ENCODE measurements at places on chromosomes 6 and 20.

GRCh38 chr20:50772420-50773185 lies 22.3 kb upstream of the BCAS4 start:
- DNase-seq, result no peak

- no peak for DNase-seq
Measured at GRCh38 chr6:10256113-10256690, 158.7 kb downstream of the TFAP2A start.

DNA sequence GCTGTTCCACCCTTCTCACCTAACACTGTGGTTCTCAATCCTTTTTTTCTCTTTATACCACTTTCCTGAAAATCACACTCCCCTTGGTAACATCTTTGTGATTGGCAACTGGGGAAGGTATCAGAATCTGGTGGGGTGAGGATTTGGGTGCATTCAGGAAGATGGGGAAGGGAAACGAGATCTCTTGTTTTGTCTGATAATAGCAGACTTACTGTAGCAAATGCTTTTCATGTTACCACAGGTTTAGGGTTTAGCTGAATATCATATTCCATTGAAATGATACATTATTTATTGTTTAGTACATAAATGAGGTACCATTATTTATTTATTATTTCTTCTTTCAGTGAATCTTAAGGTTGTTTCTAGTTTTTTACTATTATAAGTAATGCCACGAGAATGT lies 100.8 kb downstream of the RTN4IP1 start:
- no peak for DNase-seq

DNA sequence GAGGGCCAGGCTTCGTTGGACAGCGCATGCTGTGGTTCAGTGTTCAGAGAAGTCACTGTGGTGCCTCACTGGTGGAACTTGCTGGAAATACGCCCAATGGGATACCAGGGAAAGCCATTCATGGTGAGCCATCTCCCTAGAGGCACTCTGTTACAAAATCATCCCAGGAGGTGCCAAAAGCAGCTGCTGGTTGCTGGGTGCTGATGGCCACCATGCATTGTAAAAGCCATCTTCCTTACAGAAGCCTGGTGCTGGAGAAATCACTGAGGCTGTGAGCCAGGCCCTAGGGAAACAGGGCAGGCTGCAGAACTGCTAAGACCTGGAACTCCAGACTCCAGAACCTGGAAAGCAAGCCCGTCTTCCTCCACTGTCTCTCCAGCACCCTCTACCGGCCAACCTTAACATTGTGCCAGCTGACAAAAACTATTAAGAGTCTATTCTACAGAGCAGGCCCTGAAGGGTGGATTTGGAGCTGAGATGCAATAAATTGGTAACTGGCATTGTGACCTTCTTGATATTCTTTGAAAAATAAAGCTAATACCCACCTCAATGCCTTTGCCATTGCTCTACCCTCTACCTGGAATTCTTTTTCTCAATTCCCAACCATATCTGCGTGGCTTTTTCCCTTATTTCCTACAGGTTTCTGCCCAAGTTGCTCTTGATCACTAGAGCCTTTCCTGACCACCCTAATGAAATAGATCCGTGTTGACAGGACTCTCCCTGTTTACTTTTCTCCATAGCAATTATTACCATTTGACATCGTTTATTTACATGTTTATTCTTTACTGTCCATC lies 18.5 kb downstream of the SNRPB start:
- peak; percentile 64 for DNase-seq

- no peak for DNase-seq
Measured at GRCh38 chr6:150083839-150084238, 14.9 kb upstream of the ULBP3 start.

DNA sequence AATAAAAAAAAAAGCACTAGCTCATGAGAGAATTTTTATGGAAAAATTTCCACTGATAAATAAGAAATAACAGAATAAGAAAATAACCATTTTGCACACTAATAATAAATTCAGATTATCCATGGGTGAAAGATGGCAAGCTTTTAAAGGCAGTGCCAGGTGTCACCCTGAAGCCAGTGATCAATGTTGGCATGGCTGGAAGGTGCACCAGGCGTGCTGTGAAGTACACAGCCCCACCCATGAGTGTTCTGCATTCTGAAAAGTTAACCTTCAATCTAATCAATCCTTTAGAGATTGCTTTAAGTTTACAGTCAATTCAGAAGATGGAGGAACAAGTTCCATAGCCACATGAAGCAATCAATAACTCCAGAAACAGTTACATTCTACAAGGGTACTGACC lies 284.4 kb downstream of the C6orf118 start:
- DNase-seq, result no peak

GRCh38 chr6:100506651-100507050 lies 41.9 kb upstream of the SIM1 start:
- no peak for DNase-seq

DNA sequence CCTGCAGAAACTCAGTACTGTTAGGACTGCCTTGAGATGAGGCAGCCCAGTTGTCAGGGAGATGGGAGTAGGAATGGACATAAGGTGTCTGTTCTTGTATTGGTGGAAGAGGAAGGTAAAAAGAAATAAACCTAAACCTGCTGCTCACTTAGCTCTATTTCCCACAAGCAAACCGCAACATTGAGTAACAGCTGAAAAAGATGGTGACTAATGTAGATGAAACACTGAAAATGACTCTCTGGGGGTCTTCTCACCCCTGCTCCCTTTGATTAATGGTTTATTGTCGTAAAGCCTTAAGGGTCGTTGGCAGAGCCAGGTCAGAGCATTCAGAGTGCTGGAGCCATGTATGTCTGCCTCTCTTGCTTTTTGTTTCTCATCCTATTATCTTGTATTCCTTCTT lies 87.5 kb downstream of the FOXO3 start:
- no peak for DNase-seq

DNA sequence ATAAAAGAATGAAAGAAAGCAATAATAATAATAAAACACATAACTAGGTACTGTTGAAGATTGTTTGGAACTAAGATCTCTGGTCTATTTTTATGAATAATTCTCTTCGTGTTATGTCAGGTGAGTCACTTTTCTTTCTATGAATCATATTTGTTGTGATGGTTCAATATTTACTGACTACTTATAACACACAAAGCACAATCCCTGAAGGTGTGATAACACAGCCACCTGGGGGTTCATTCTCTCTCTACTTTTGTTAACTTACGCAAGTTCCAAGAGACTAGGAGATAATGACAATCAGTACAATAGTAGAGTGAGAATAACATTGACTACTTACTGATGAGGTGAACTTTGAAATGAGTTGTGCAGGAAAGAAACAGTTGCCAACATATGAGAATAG lies 149.9 kb downstream of the IBTK start:
- no peak for DNase-seq

Measured in heart left ventricle (tissue), 16 donors.